ENCODE measurements at places on chromosomes 13 and 19. TPM values are rescaled to one million over a fixed set of nuclear protein-coding genes. Genes with fewer than 3 reads are reported as not detected.

GRCh38 chr19:54137699-54138488, at the start of gene CNOT3:
Gene CNOT3 (plus strand): TSS chr19:54137762. CDS start chr19:54142979, 5,217 bp downstream.
- DNase-seq: peak; percentile 50
- no peaks in the 10 kb centered on the region for H3K36me3 ChIP-seq
- peak within 1 kb of the TSS; percentile 32 for H3K4me3 ChIP-seq
- peak within 1 kb of the TSS; percentile 76 for H3K27ac ChIP-seq
- no peaks in the 10 kb centered on the region for H3K27me3 ChIP-seq

GRCh38 chr13:102172406-102172805, 229.4 kb downstream of the FGF14 start:
- no peaks in the 10 kb centered on the region for H3K27me3 ChIP-seq
- H3K27ac ChIP-seq: no peak overlapping the region
- no peak for DNase-seq

GRCh38 chr13:113731192-113732175, 27.5 kb upstream of the TMEM255B start:
- peaks cover 4% of the 10 kb centered on the region for H3K4me1 ChIP-seq
- DNase-seq: no peak
- H3K36me3 ChIP-seq: no peaks in the 10 kb centered on the region
- H3K4me3 ChIP-seq: no peak overlapping the region

- H3K27ac ChIP-seq: no peak overlapping the region
- H3K36me3 ChIP-seq: no peaks in the 10 kb centered on the region
- H3K4me3 ChIP-seq: no peak overlapping the region
Observed at GRCh38 chr13:77729502-77730221, 32.2 kb downstream of the SLAIN1 start.

DNA sequence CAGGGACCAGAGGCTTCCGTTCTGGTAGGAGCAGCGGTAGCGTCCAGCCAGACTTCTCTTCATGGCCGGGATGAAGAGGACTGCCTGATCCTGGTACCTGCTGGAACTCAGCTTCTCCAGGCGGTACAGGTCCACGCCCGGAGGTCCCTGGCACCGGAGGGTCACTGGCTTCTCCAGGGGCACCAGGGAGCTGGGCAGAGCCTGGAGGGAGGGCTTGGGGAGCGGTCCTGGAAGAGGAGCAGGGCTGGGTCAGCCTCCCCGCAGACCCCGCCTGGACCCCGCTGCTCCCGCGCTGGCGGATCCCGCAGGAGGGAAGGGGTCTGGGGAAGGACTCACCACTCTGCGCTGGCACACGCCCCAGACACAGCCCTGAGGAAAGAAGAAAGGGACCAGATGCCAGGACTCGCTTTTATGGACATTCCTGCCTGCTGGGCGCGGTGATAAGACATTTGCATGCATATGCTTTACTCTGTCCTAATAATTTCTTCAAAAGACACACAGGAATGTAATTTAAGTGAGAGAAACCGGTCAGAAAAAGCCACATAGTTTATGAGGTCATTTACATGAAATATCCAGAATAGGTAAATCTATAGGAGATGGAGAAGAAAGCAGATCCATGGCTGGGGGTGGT, 5.8 kb downstream of the GP6 start:
- DNase-seq: no peak
- H3K36me3 ChIP-seq: no peaks in the 10 kb centered on the region
- no peak overlapping the region for H3K27ac ChIP-seq
- H3K4me1 ChIP-seq: no peaks in the 10 kb centered on the region
- no peak overlapping the region for H3K4me3 ChIP-seq

DNA sequence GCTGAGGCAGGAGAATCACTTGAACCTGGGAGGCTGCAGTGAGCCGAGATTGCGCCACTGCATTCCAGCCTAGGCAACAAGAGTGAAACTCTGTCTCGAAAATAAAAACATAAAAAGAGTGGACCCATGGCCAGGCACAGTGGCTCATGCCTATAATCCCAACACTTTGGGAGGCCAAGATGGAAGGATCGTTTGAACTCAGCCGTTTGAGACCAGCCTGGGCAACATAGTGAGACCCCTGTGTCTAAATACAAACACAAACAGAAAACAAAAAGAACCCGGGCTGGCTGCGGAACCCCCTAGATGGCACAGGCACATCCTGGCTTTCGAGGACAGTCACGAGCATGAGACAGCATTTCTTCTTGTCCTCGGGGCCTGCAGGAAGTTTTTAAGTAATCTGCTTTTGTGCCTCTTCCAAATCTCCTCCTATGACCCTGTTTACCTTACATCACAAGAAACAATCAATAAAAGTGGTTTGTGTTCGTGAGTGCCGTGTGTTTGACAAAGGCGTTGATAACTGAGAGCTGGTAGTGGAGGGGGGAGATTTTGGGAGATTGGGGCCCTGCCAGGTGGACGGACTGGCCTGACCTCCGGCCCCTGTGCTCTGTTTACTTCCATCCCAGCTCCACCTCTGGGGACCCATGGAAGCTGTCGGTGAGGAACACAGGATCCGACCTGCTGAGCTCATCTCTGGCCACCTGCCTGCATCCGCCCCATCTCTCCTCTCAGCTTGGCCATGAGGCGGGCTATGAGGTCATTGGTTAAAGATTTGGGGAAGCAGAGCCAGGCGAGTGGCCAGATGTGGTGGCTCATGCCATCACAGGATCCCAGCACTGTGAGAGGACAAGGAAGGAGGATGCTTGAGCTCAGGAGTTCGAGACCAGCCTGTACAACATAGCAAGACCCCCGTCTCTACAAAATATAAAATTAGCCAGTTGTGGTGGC, 5.9 kb upstream of the GDF15 start:
- H3K27ac ChIP-seq: peak overlapping the region; percentile 71
- H3K36me3 ChIP-seq: no peaks in the 10 kb centered on the region
- DNase-seq: peak; percentile 84
- no peaks in the 10 kb centered on the region for H3K27me3 ChIP-seq
- peaks cover 15% of the 10 kb centered on the region for H3K4me1 ChIP-seq

- H3K4me3 ChIP-seq: no peak overlapping the region
- no peaks in the 10 kb centered on the region for H3K36me3 ChIP-seq
- DNase-seq: no peak
- H3K27me3 ChIP-seq: no peaks in the 10 kb centered on the region
- H3K27ac ChIP-seq: no peak overlapping the region
Observed at GRCh38 chr13:26401069-26401468, 147.1 kb downstream of the CDK8 start.

DNA sequence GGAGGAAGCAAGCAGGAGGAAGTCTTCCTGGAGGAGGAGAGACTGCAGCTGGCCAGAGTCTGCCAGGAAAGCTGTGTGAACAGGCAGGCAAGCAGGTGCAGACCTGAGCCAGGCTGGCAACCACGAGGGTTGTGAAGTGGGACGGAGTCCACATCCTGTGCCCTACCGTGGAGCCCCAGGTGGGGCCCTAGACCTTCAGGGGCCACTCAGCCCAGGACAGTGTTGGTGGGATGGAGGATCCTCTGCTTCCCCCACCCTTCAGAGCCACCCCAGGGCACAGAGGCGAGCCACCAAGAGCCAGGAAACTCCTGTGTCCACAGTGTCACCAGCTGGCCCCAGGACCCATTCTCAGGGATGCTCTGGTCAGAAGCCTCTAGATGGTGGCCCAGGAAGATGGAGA, 8.4 kb upstream of the VSTM2B start:
- peaks cover 23% of the 10 kb centered on the region for H3K27me3 ChIP-seq
- no peak overlapping the region for H3K4me3 ChIP-seq
- DNase-seq: no peak
- no peak overlapping the region for H3K27ac ChIP-seq

DNA sequence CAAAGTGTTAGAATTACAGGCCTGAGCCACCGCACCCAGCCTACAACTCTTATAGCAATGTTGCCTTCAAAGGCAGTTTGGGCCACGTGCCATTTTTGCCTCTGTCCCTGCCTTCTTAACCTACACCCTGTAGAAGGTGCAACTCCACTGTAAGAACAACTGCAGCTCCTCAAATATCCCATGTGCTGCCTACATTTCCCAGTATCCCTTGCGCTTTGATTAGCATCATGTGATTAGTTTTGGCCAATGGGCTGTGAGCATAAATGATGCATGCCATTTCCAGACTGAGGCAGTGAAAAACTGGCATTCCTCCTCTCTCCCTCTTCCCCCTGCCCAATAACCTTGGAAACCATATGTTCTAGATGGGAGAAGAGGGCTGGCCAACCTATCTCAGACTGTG, 75.2 kb upstream of the MRI1 start:
- H3K4me3 ChIP-seq: no peak overlapping the region
- no peaks in the 10 kb centered on the region for H3K27me3 ChIP-seq
- H3K36me3 ChIP-seq: no peaks in the 10 kb centered on the region

DNA sequence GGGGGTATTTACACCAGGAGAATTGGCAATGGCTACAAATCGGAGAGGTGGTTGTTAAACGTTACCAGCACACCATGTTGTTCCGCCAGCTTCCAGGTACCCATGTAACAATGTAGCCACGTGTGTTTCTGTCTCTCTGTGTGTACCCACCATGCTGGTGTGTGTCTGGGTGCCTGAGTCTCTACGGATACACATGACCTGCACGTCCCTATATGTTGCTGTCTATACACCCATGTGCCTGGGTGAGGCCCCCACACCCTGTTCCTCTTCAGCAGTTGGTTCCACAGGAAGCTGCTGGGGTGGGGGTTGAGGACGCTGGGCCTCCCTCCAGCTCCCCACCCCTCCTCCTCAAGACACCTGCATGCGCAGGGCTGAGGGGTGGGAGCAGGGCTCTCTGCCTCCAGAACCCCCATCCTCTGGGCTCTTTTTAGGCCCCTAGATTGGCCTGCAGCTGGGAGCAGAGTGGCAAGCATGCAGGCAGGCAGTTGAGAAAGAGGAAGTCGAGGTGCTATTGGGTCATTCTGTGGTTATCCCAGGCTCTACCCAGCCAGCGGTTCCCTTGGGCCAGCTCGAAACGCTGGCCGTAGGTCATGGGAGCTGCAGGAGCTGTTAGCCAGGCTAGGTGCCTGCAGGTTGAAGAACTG, at the start of gene ARHGEF18:
ARHGEF18 (plus strand) TSS at position 351 of the 644 bp plus-strand sequence. CDS start 13,954 bp downstream, outside the sequence.
- DNase-seq: no peak
- H3K36me3 ChIP-seq: no peaks in the 10 kb centered on the region
- no peaks in the 10 kb centered on the region for H3K27me3 ChIP-seq
- H3K27ac ChIP-seq: no peak within 1 kb of the TSS
- no peak within 1 kb of the TSS for H3K4me3 ChIP-seq

DNA sequence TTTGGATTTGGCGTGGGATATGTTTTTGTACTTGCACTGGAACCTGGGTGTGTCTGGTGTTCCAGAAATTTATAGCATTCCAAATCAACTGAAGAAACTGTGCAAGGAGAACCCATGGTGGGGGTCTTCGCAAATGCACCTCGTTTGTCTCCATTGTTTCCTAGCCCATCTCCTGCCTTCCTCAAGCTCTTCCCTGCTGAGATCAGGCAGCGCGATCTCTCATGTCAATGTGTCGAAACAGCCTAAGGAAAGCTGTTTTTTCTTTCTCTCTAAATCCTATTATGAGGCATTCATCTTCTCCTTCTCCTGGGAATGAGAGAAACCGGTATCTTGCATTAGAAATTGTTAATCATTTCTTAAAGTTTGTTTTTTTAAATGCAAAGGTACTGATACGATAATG, 131.0 kb downstream of the KLF5 start:
- no peak overlapping the region for H3K4me3 ChIP-seq
- no peaks in the 10 kb centered on the region for H3K27me3 ChIP-seq
- DNase-seq: no peak
- peak overlapping the region; percentile 7 for H3K27ac ChIP-seq
- no peaks in the 10 kb centered on the region for H3K36me3 ChIP-seq
- peaks cover 13% of the 10 kb centered on the region for H3K4me1 ChIP-seq

DNA sequence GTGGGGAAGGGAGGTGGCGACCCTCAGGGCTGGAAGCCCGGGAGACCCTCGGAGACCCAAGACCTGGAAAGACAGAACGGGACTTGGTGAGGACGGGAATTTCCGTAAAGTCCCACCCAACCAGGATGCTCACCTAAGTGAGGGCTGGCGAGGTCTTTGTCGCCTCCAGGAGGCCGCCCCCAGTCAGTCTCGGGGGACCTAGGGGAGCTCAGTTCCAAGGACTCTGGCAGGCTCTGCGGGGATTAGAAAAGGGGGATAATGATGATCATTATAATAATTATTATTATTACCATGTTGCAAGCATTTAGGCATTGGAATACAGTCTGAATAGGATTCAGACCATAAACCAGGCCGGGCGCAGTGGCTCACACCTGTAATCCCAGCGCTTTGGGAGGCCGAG, 9.1 kb upstream of the HSD17B14 start:
- H3K4me1 ChIP-seq: no peaks in the 10 kb centered on the region
- H3K27ac ChIP-seq: no peak overlapping the region

- H3K4me3 ChIP-seq: no peak overlapping the region
- H3K4me1 ChIP-seq: no peaks in the 10 kb centered on the region
- H3K27ac ChIP-seq: no peak overlapping the region
- no peaks in the 10 kb centered on the region for H3K27me3 ChIP-seq
Observed at GRCh38 chr13:28231642-28232041, 93.3 kb downstream of the PAN3 start.

DNA sequence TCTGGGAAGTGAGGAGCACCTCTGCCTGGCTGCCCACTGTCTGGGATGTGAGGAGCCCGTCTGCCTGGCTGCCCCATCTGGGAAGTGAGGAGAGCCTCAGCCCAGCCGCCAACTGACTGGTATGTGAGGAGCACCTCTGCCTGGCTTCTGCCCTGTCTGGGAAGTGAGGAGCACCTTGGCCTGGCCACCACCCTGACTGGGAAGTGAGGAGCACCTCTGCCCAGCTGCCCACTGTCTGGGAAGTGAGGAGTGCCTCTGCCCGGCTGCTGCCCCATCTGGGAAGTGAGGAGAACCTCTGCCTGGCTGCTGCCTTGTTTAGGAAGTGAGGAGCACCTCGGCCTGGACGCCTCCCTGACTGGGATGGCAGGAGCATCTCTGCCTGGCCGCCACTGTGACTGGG, 64.8 kb downstream of the ZNF708 start:
- no peak overlapping the region for H3K4me3 ChIP-seq
- H3K27ac ChIP-seq: no peak overlapping the region
- no peaks in the 10 kb centered on the region for H3K36me3 ChIP-seq
- DNase-seq: no peak
- no peaks in the 10 kb centered on the region for H3K4me1 ChIP-seq
- H3K27me3 ChIP-seq: no peaks in the 10 kb centered on the region

DNA sequence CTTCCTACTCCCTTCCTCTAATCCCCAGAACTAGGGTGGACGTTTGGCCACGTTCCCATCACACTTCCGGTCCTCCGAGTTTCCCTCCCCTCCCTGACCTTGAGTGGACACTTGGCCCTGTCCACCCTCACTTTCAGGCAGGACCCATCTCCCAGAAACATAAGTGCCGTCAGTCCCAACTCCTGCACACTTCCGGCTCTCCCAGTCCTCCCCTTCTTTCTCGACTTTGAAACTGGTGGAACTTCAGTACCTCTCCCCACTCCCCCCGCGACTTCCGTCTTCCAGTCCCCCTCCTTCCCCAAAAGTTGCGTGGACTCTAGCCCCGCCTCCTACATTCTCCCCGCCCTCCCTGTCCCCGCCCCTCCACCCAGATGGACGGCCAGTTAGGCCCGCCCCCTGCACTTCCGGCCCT, 278 bp upstream of the ZNF274 start:
- no peaks in the 10 kb centered on the region for H3K4me1 ChIP-seq
- H3K27ac ChIP-seq: peak overlapping the region; percentile 100
- H3K27me3 ChIP-seq: no peaks in the 10 kb centered on the region
- H3K4me3 ChIP-seq: peak overlapping the region; percentile 37
- H3K36me3 ChIP-seq: peaks cover 15% of the 10 kb centered on the region
- DNase-seq: no peak

GRCh38 chr19:18417250-18418028, 1.8 kb upstream of the SSBP4 start:
- peak overlapping the region; percentile 32 for H3K4me3 ChIP-seq
- H3K27ac ChIP-seq: peak overlapping the region; percentile 99
- H3K4me1 ChIP-seq: peaks cover 53% of the 10 kb centered on the region
- no peaks in the 10 kb centered on the region for H3K27me3 ChIP-seq
- no peaks in the 10 kb centered on the region for H3K36me3 ChIP-seq

Gene ALKBH7
- total RNA-seq: 45.3 TPM

Gene ZNF443
- total RNA-seq: 6.0 TPM

Gene PIBF1
- total RNA-seq: 24.5 TPM

Gene ENOX1
- 2.4 TPM for total RNA-seq

Gene DYRK1B
- total RNA-seq: 10.5 TPM

Gene IGLON5
- 5.0 TPM for total RNA-seq

Gene SIGLEC8
- total RNA-seq: 0.13 TPM

Gene CCDC70
- total RNA-seq: not detected

Gene GFY
- not detected for total RNA-seq

Data from hepatocyte (in vitro differentiated cells).